Gastrocnemius medialis (tissue), 4 donors: ENCODE measurements at places on chromosomes 5 and 9.

DNA sequence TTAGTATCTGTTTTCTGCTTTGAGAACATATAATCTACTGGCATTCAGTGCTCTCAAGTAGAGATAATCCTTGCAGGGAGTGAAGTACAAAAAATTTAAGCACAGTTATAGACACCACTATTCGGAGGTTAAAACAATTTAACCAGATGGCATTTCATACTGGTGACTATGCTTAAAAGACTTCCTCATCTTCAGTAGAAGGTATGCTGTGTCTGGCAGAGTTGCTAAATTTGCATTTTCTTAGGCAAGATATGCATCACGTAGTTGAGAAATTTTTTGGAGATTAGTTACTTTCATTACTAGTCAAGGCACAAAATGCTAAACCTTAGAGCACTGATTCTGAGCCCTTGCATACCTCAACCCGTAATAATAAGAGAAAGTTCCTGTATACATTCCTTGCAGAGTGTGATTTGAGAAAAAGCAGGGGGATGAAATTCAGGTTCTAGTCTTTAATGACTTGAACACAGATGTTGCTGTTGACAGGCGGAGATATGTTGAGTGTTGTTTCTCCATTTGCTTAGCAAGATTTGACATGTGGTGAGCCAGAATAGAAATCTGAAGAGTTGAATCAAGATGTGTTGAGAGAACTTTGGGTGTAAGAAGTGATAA lies 70.8 kb upstream of the STARD4 start:
- no peak for DNase-seq

GRCh38 chr5:75482482-75482881 lies 28.9 kb downstream of the CERT1 start:
- DNase-seq, result no peak

DNA sequence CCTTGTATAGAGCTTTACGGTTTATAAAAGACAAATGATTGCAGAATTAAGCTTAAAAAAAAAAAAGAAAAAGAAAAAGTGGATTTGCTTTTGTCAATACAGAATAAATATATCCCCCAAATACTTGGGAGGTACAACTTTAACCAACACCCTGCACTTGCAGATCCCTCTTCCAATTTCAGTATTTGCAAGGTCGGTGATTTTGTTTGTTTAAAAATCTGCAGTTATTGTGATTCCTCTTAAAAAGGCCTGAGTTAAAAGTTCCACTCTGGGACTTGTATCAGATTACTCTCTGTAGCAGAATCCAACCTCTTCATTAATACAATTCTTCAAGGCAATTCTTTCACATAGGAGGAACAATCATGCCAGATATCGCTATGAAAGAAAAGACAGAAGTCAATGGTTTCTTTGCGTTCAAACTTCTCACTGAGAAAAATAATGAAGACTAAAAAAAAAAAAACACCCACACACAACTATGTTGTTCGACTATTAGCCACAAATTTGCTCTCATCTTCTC lies 400.9 kb downstream of the EBF1 start:
- DNase-seq, result no peak

- no peak for DNase-seq
Measured at GRCh38 chr9:136975644-136976043, 1.7 kb upstream of the PTGDS start.

- no peak for DNase-seq
Measured at GRCh38 chr9:33460854-33461253, 12.9 kb downstream of the NOL6 start.

DNA sequence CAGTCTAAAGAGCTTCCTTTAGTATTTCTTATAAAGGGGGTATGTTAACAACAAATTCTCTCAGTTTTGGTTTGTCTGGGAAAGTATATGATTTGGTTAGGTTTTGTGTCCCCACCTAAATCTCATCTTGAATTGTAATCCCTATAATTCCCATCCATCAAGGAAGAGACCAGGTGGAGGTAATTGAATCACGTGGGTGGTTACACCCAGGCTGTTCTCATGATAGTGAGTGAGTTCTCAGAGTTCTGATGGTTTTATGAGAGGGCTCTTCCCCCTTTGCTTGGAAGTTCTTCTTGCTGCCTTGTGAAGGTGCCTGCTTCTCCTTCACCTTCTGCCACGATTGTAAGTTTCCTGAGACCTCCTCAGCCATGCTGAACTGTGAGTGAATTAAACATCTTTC lies 109.1 kb downstream of the MACIR start:
- DNase-seq, result no peak

- no peak for DNase-seq
Measured at GRCh38 chr9:85599540-85600105, 142.1 kb downstream of the AGTPBP1 start.

DNA sequence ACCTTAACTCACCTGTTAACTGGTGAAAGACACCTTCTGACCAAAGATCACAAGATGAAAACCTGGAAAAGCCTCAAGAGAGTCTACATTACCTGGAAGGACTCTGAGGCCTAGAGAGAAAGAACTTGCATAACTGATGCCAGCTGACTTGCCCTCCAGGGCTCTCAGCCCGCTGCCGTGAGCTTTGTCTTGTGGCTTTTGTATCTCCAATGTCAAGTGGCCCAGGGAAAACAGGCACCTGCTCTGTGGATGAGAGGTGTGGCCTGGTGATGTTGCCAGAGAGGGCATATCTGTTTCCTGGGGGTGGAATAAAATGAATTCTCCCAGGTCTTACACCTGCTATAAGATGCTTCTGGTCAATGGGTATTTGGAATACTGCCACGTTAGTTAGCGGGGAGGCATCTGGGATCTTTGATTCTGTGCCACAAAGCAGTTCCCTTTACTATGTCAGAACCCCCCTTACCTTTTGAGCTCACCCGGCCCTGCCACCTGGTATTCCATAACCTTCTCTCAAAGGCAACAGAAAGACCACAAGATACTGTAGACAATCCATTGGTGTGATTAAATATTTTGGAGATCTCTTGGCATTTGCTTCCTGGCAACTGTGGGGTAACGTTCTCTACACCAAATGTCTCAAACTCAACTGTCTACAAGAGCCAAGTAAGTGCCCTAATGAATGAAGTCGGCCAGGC lies 54.9 kb upstream of the N4BP3 start:
- no peak for DNase-seq

DNA sequence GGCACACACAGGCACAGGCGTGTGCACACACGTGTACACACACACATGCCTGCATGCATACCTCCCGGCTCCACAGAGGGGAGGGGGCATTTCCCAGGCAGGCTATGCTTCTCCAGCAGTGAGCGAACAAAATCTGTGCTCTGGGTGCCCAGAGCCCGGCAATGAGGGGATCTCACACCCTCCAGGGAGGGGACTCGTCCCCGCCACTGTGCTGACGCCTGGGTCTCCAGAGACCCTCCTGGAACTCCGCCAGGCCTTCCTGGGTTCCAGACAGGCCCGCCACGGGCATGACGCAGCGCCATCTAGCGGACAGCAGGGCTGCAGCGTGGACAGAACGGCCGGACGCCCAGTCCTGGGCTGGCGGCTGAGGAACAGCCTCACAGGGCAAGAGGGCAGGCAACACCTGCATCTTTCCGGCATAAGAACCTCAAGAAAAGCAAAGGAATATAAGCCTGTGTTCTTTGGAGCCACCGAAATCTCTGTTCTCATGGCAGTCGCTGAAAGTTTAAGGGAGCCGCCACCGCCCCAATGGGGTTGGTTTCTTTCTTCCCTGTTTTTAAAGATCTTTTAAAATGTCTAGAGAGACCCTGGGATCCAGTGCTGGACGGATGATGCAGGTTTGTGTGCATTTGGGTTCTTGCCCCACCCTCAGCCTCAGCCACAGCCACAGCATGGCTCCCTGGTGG lies 135.6 kb upstream of the PPP1R26 start:
- DNase-seq, result peak; percentile 13

DNA sequence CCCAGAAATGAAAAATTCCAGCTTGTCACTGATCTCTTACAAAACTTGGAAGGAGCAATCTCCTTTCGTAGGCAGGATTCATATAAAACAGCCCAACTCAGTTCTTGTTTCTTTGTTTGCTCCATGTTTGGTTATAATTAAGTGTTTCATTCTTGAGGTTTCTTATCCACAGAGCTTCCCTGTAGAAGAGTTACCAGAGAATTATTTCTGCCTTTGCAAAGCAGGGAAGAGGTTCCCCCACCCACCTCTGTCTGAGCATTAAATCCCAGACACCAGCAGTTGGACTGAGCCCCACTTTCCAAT lies 34.1 kb upstream of the RAI14 start:
- DNase-seq, result no peak

- no peak for DNase-seq
Measured at GRCh38 chr9:17881371-17881770, 302.5 kb downstream of the SH3GL2 start.

GRCh38 chr5:150134198-150134588 lies 21.5 kb downstream of the PDGFRB start:
- DNase-seq, result no peak

DNA sequence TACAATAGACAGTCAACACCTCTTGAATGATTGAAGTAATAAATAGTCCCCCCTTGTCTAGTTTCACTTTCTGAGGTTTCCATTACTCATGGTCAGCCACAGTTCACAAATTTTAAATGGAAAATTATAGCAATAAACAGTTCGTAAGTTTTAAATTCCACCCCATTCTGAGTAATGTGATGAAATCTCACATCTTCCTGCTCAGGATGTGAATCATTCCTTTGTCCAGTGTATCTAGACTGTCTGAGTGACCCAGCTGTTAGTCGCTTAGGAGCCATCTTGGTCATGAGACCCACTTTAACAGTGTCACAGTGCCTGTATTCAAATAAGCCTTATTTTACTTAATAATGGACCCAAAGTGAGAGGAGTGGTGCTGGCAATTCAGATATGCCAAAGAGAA lies 311.6 kb upstream of the PRR16 start:
- no peak for DNase-seq

GRCh38 chr5:179824745-179825112 lies 4.0 kb downstream of the SQSTM1 start:
- DNase-seq, result no peak

DNA sequence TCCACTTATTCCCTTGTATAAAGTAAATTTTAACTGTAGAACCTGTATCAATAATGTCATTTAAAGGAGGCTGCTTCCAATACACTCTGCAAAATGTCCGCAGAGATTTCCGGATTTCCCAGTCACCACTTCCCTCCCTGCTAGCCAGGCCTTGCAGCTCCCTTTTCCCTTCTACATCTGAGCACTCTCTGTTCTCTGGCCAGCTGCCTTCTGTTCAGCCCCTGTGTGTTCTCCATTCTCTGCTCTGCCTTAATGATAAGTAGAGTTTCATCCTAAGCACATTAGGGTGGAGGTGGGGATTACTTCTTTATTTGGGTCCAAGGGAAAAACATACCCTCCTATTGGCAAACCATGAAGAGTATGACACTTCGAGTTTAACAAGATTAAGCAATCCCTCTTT lies 719.6 kb upstream of the WWC1 start:
- DNase-seq, result no peak

- DNase-seq, result no peak
Measured at GRCh38 chr9:84207491-84207951, 133.0 kb downstream of the SLC28A3 start.

DNA sequence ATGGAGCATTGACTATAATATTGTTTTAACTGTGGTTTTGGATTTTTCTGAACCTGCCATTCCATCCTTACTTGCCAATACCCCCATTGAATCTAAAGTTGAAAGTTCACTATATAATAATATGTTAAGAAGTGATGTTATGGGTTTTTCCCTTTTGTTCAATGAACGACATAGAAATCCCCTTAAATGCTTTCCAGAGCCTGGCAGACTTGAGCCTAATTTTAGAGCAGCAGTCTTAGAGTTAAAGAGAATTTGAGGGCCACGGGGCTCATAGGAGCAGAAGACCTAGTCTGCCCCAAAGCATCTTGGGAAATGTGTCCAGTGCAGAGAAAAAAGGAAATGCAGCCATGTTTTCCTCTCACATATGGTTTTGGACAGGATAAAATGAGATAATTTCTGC lies 146.1 kb upstream of the SLC44A1 start:
- DNase-seq, result no peak

GRCh38 chr9:87716141-87716540 lies 9.8 kb upstream of the CTSL start:
- no peak for DNase-seq
